ENCODE measurements at places on chromosomes 3 and 15.

GRCh38 chr15:58555162-58556027 is 123.6 kb downstream of the LIPC start:
- no peak for DNase-seq

DNA sequence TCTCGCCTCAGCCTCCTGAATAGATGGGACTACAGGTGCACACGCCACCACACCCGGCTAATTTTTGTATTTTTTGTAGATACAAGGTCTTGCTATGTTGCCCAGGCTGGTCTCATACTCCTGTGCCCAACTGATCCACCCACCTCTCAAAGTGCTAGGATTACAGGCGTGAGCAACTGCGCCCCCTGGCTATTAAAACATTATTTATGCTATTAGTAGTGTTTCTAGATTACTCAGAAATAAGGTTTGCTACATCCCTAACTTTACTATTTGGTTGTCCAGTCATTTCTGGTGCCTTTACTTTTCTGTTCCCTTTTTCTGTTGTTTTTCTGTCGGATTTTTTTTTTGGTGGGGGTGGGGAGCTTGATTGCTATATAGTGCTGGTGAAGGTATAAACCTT is 393.6 kb upstream of the TPM1 start:
- no peak for DNase-seq

- no peak for DNase-seq
Observed at GRCh38 chr15:49490966-49491365, 67.9 kb downstream of the FGF7 start.

GRCh38 chr3:74127256-74127655 is 487.2 kb downstream of the CNTN3 start:
- DNase-seq: no peak

GRCh38 chr3:47794544-47794943 is 8.4 kb upstream of the DHX30 start:
- DNase-seq: no peak

DNA sequence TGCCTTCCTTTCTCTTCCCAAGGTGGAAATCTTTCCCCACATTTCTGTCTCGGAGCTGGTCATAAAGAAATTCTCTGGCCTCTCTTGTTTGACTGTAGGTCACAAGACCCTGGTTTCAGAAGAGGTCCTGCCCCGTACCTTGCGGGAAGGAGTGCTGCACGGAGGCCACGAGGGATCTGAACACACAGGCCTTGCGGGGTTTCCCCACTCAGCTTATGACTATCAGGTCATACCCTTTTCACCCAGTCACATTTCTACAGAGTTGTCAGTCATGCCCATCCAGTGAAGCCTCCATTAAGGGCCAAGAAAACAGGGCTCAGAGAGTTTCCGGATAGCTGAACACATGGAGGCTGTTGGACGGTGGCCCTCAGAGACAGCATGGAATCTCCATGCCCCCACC is 54.7 kb upstream of the ATP13A3 start:
- no peak for DNase-seq

- no peak for DNase-seq
Observed at GRCh38 chr3:195115600-195116406, 155.2 kb downstream of the XXYLT1 start.

GRCh38 chr3:116512931-116513330 is 67.6 kb upstream of the LSAMP start:
- no peak for DNase-seq

GRCh38 chr3:117122609-117123008 is 413.0 kb downstream of the TUSC7 start:
- DNase-seq: no peak

DNA sequence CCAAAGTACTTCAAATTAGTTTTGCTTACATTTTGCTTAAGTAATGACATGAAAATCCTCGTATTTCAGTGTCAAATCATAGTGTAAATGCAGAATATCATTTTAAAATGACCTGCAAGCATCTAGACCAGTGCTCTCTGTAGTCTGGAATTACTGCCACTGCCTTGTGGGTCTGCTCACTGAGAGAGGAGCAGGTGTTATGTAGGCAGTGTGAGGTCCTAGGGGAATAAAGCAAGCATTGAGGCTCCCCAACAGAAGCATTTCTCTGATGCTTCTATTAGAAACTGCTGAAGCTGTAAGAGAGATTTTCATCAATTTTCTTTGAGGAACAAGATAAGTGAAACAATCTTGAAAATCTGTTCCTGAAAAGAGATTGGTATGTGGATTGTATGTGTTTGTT is 253.2 kb downstream of the BBX start:
- no peak for DNase-seq

GRCh38 chr3:143814443-143814889 is 33.8 kb downstream of the SLC9A9 start:
- no peak for DNase-seq

GRCh38 chr15:23538648-23539047 is 26.8 kb upstream of the MKRN3 start:
- DNase-seq: no peak

- DNase-seq: no peak
Observed at GRCh38 chr3:46662771-46663551, 30.5 kb downstream of the ALS2CL start.

- DNase-seq: no peak
Observed at GRCh38 chr3:153146191-153147053, 15.6 kb upstream of the RAP2B start.

DNA sequence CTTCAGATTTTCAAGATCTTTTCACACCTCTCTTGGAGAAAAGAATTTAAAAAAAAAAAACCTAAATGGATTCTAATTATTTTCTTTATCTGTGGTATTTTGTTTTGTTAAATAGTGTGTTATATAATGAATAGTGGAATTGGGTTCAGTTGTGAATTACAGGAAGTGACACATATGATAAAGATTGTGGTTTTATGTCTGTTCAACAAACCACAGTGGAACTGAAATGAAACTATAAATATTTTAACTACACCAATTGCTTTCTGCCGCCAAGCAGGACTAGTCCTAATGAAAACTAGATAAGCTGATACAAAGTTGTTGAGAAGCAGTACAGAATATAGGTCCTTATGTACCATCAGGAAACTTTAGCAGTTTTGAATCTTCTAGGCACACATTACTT is 121.6 kb downstream of the UBE2E2 start:
- no peak for DNase-seq

DNA sequence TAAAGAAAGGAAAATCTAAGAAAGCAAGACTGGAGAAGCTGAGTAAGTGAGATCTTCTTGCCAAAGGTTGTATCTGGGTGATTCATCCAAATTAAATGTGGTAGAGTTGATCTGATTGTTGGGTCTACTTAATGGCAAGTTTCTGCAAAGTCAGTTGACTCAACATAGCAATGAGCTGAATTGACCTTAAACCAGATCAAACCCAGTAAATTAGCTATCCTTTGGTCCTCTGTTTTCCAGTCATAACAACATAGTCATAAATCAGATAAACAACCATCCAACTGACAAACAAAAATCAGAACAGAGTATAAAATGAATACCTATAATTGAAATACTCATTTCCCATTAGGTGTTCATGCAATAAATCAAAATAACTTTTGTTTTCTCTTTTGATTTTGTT is 142.6 kb upstream of the CFAP20DC start:
- no peak for DNase-seq

- DNase-seq: no peak
Observed at GRCh38 chr3:151321526-151321925, 4.9 kb upstream of the GPR87 start.

GRCh38 chr15:48644467-48644826 is 1.1 kb downstream of the FBN1 start:
- DNase-seq: no peak

- DNase-seq: no peak
Observed at GRCh38 chr3:100261485-100261903, 702 bp downstream of the TBC1D23 start.

DNA sequence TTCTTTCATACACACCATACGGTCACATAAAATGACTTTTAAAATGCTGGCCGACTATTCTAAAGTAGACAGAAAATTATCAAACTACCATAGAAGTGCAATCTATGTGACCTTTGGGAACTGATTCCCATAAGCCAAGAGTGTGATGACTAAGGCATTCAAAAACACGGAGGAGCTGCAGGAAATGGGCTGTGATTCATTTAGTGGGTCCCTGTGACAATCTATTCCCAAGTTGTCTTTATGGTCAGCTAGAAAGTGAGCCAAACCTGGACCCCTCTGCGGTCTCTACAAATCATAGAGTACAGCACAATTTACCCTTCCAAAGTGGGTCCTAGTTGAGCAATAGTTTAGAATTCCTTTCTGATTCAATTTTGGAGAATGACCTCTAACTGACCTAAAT is 251.5 kb upstream of the CBLB start:
- DNase-seq: no peak

- DNase-seq: peak; percentile 15
Observed at GRCh38 chr15:41870689-41871081, 23.2 kb downstream of the SPTBN5 start.

DNA sequence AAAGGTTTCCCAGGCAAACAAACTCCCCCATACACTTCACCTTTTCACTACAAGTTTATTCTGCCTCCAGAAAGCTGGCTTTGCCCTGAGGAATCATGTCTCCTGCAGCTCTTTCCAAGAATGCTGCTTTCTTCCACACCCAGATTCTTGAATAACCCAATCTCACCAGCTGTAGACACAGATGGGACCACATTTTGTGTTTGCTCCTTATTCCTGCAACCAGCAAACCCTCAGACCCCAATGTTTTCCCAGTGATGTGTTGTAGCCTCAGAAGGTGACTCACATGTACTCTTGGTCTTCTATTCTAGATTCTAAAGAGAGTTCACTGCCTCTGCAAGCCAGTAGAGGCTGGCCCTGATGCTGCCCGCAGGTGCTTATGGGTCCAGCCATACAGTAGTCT is 23.6 kb upstream of the TRIM59 start:
- DNase-seq: no peak

GRCh38 chr3:130572769-130573168 is 55.8 kb downstream of the COL6A6 start:
- DNase-seq: no peak

DNA sequence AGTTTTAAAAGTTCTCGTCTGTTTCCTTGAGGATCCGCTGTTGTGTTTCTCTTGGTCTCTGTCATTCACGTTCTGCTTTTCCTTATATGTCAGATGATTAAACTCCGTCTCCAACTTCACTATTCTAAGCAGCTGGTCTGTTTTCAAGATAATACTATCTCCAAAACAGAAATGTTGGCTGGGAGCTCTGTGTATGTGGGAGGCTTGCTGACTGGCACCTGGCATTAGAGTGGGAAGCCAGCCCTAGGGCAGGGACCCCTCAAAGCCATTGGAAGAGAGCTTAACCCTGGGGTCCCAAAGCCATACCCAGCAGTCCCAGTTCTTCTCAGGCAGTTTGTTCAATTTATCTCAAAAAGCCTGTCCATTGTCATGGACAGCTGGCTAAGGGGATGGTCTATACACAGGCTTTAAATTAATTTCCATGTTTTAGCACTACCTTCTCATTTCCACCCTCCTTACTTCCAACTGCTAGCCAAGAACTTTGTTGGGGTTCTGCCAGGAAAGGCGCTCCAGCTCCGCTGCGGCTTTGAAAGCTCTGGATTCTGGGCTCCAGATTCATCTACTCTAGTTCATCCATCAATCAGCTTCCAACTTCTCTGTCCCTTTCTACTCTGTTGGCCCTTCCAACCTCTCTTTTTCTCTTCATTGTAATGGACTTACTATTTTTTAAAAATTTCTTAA is 9.2 kb downstream of the BTBD1 start:
- DNase-seq: no peak

All from stimulated activated CD8-positive, alpha-beta memory T cell treated with anti-CD3 and anti-CD28 coated beads, Interleukin-2, amount 100 ng/mL, for 1 hour (primary cell).